ENCODE measurements at places on chromosomes 3 and 15.

DNA sequence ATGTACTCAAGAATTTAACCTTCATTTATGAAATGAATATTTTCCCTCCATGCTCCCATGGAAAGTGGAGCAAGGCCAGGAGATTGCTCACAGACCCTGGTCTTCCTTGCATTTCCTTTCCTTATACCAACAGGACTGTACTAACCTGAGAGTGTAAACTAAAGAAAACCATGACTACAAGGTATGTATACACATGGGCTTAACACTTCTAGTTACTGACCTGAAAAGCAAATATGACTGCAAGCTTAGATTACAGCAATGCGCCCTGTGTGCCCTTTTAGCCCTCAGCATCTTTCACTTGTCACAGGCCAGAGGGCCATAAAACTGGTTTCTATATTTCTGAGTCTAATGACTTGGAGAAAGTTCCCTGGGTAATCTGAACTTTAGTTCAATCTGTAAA is 52.1 kb downstream of the NEK10 start:
- no peak for ATAC-seq

- ATAC-seq, result no peak
These were observed 144.9 kb downstream of the FNDC3B start for GRCh38 chr3:172184106-172184822.

DNA sequence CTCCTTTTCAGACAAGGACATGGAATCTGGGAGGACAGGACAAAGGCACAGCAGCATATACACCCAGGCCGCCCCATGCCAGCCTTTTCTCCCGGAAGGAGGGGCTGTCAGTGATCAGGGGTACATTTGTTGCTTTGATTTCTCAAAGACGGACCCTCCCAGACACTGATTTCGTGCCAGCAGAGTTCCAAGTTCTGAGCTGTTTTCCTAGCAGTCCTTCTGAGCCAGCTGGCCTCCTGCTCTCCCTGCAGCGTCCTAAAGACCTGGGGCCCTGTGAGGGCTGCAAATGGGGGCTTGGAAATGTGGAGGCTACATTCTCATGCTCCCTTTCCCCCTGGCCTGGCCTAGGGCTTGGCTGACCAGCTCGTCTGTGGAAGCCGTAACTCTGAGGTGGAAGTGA is 22.3 kb downstream of the CTSH start:
- ATAC-seq, result no peak

- ATAC-seq, result no peak
These were observed 11.5 kb downstream of the HTD2 start for GRCh38 chr3:58317811-58318210.

- peak; percentile 87 for ATAC-seq
These were observed 54.6 kb downstream of the RBMS3 start for GRCh38 chr3:29335438-29335837.

DNA sequence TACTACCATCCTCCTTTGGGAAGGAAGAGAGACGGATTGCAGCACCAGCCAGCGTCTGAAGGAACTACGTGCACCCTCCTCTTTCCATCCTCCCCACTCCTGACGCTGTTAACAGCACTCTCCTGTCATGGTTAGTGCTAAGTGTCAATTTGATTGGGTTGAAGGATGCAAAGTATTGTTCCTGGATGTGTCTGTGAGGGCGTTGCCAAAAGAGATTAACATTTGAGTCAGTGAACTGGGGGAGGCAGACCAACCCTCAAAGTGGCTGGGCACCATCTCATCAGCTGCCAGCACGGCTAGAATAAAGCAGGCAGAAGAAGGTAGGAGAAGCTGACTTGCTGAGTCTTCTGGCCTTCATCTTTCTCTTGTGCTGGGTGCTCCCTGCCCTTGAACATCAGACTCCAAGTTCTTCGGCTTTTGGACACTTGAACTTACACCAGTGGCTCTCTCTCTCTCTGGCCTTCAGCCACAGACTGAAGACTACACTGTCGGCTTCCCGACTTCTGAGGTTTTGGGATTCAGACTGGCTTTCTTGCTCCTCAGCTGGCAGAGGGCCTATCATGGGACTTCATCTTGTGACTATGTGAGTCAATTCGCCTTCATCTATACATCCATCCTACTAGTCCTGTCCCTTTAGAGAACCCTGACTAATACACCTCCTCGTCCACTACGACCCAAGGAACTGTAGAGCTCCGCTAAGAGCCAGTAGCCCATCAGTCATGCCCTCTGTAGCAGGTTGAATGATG is 128.2 kb upstream of the HES1 start:
- no peak for ATAC-seq

All from SK-N-SH treated with all-trans-retinoic acid at 6 μM for 48 hours (cell line).